GM03348 (cell line): ENCODE measurements at places on chromosomes 7 and 10.

- DNase-seq = no peak
Measured at GRCh38 chr10:117720931-117721835, 178.6 kb downstream of the EMX2 start.

- no peak for DNase-seq
Measured at GRCh38 chr10:13180788-13181187, 19.4 kb downstream of the MCM10 start.

DNA sequence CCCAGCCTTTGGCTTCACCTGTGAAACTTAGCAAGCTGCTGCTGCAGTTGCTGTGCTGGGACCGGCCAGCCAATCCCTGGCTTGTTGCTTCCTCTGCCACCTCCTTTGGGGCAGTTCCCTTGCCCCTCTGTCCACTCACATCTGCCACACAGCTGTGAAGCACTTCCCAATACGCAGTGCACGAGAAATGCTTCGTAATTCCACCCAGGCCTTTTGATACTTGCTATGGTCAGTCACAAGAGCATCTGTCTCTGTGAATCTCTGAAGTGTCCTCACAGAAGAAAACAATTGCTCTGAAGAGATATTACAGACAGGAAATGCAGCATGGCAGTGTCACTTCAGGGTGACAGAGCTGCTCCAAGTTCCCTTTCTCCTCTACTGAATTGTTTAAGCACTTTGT lies 208.5 kb downstream of the PTEN start:
- no peak for DNase-seq

GRCh38 chr10:2949948-2950354 lies 117.4 kb upstream of the PFKP start:
- peak; percentile 50 for DNase-seq

- DNase-seq = no peak
Measured at GRCh38 chr10:49237985-49238384, 49.8 kb upstream of the TMEM273 start.

DNA sequence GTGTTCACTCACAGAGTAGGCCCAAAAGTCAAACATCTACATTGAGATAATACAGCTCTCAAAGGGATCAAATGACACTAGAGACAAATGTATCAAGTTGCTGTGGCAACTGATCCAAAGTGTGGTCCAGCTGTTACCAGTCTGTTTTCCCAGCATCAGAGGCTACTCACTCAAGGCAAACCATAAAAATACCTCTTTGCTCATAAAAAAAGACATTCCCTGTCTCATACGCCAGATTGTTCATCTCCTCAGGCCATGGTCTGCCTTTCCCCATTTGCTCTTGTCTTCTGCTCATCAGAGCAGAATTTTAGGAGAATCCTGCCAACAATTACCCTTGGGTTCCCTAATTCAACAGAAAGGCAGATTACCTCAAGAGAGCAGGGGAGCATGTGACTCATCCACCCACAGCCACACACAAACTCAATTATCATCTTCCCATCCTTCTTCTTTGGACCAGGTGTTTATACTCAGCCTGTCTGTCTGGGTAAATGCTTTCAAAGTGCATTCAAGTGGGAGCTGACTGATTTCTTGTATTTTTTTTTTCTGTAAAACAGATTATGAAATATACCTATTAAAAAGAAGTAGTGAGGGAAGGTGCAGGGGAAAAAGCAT lies 226.5 kb upstream of the HPS1 start:
- no peak for DNase-seq

DNA sequence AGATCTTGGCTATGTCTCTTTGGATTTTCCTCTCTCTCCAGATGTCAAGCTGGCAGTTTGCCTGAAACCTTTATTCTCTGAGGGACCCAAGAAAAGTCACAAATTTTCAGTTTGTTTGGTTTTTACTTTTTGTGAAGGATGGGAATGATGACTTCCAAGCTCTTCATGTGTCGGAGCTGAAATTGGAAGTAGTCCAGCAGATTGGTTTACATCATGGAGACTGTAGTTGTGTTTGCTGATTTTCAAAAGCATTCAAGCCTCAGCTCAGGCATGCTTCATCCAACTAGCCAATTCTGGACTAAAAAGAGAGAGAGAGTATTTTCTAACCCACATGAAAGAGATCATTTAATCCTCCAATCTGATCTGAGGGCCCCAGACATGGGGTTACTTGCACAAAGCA lies 326.2 kb upstream of the AUTS2 start:
- no peak for DNase-seq
